ENCODE measurements at places on chromosomes 12 and 14.

GRCh38 chr14:81371802-81372201 lies 28.3 kb downstream of the STON2 start:
- no peak for DNase-seq

DNA sequence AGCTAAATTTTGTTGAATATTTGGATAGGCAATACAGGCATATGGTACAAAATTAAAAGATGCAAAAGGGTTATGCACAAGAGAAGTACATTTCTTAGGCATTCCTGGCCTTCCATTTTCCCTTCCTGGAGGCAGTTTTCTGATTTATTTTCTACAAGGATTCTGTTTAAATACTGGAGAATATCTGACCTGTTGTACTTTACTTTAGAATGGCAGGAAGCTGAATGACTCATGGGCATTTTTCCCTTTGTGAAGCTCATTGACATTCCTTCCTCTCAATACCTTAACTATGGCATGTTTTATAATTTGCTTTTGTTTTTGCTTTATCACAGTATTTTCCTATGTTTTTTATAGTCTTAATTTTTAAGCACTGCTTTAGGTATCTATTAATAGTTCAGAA lies 62.7 kb downstream of the RCOR1 start:
- DNase-seq: no peak

GRCh38 chr14:99426813-99427346 lies 53.8 kb downstream of the SETD3 start:
- no peak for DNase-seq

DNA sequence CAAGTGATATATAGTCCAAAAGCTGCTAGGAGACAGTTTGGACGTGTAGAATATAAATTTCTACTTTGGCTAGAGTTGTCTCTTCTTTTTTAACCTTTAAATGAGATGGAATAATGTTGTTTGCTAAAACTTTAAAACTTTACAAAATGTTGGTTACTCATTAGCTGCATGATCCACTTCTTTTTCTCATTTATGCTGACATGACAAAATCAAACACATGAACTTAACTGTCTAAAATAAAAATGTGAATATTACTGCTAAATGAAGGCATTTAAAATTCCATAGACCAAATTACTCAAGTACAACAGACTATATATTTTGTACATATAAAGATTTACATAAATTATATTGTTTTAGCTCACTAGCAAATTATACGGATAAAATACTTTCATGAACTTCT lies 135.9 kb upstream of the ABCD2 start:
- no peak for DNase-seq

- no peak for DNase-seq
These were observed 28.0 kb downstream of the PTPRB start for GRCh38 chr12:70609203-70609602.

DNA sequence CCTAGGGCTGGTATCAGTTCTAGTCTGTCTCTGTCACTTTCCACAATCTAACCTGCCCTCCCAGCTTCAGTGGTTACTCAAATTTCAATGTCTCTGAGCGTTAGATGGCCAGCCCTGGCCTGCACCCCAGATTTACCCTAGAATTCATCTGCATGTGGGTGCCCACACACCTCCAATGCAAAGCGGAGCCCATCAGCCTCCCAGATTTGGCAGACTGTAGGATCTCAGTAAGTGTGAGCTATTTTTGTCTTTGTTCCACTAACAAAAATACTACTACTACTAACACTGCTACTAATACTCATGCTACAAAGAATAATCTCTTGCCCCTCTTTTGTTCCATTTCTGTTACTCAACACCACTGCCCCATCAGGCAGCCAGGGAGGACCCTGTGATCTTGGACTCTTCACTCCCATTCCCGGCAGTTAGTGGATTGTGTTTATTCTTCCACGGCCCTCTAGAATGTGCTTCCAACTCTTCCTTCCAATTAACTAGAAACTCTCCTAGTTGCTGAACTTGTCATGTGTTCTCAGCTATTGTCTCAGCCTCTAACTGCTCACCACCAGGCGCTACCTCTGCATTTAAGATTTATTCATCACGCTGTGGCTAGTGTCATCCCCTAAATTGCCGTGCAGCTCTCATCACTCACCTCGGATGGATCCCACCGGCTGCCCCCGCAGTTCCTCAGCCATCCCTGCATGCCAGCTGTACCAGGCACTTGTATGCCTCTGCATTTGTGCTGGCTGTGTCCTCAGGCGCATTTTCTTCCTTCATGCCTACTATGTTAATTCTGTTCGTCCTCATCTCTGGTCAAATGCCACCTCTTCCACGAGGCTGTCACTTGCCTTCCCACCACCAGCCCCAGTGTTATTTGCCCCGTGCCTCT lies 150.6 kb upstream of the HIF1A start:
- no peak for DNase-seq
